ENCODE measurements at places on chromosomes 5 and 9. TPM values are rescaled to one million over a fixed set of nuclear protein-coding genes. Genes with fewer than 3 reads are reported as not detected.

DNA sequence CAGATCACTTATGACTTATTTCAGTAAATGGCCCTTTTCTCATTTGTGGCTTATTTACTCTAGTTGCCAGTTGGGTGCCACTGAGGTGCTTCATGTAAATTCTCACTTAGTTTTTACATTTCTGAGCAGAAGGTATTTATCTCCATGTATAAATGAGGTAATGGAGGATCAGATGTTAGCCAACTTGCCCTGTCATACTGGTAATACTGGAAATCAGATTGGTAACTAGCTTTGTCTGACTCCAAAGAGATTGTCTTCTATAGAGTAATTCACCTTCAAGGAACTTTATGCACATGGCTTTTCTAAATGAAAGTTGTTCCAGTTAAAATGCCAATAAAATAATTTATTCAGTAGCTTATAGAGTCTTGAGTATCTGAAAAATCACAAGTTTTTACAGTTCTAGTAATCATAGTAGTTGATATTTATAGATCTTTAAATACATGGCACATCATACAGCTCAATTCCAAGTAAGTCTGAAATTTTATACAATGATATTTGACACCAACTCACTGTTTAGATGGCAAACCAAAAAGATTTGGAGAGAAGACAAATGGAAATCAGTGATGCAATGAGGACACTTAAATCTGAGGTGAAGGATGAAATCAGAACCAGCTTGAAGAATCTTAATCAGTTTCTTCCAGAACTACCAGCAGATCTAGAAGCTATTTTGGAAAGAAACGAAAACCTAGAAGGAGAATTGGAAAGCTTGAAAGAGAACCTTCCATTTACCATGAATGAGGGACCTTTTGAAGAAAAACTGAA lies 28.8 kb downstream of the RAB14 start:
- DNase-seq, result no peak

GRCh38 chr9:101027236-101027635 lies 1.3 kb upstream of the PLPPR1 start:
- DNase-seq, result no peak

The SNCAIP gene
- 14.1 TPM for total RNA-seq

DNA sequence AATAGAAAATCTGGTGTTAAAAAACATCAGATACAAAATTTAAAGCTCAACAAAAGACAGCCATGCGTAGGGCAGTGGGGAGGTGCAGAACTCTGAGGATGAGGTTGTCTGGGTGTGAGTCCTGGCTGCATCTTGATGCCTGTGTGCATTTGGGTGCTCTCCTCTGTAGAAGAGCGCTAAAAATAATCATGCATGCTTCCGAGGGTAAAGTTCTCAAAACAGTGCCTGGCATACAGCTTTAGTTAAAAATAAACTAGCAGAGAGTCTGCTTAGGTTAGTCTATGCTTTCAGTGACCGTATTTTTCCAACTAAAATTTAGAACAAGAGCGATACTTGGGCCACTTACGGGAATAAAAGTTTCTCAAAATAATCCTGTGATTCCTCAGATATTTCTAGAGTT lies 55.5 kb upstream of the SPATA31C2 start:
- DNase-seq, result no peak

DNA sequence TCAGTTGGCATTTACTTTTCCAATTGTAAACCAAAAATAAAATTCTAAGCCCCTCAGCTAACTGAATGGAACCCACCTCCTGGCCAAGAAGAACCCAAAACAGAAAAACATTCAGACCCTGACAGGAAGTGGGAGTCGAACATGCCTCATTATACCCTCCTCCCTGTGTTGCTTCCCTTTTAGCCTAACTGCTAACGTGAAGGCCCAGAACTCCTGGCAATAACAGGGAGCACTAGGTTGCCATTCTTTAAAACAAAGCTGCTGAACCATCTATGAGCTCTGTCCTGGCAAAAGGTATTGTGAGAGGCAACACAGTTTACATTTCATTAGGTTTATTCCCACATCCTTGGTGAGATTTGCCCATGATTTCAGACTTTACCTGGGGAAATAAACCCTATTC lies 481.4 kb downstream of the CHSY3 start:
- DNase-seq, result no peak

The LCN12 gene
- total RNA-seq, result 11.4 TPM

The PAEP gene
- not detected for total RNA-seq

DNA sequence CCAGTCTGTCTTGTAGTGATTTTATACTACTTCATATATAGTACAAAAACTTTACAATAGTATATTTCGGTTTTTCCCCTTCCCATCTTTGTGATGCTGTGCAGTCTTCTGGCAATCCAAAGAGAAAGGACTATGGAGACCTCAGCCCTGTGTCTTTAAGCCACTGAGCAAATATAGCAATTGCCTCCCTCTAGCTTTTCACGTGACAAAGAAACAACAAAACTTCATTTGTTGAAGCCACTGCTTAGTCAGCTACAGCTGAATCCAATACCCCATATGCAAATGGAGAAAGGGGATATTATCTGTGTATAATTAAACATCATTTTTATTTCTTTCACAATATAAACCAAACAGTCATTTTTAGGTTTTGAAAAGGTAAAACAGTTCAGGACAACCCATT lies 142.8 kb upstream of the STK32A start:
- DNase-seq, result no peak

GRCh38 chr5:39475159-39475571 lies 50.4 kb upstream of the DAB2 start:
- no peak for DNase-seq

The DRD1 gene
- 3.1 TPM for total RNA-seq

- DNase-seq, result peak; percentile 67
Observed at GRCh38 chr9:128550770-128551656, 1.4 kb upstream of the SPTAN1 start.

- no peak for DNase-seq
Observed at GRCh38 chr9:130368631-130369103, 76.1 kb upstream of the ASS1 start.

- DNase-seq, result no peak
Observed at GRCh38 chr5:136055612-136056309, 27.0 kb downstream of the TGFBI start.

Measured in cardiac muscle cell (in vitro differentiated cells and primary cell).